ENCODE measurements at places on chromosomes 12 and 14.

GRCh38 chr12:106598003-106598402 is 15.2 kb downstream of the RFX4 start:
- DNase-seq, result no peak

- no peak for DNase-seq
These were observed 14.9 kb upstream of the NOP2 start for GRCh38 chr12:6582959-6583358.

GRCh38 chr12:125185311-125185739 is 120.1 kb downstream of the AACS start:
- DNase-seq, result peak; percentile 37

DNA sequence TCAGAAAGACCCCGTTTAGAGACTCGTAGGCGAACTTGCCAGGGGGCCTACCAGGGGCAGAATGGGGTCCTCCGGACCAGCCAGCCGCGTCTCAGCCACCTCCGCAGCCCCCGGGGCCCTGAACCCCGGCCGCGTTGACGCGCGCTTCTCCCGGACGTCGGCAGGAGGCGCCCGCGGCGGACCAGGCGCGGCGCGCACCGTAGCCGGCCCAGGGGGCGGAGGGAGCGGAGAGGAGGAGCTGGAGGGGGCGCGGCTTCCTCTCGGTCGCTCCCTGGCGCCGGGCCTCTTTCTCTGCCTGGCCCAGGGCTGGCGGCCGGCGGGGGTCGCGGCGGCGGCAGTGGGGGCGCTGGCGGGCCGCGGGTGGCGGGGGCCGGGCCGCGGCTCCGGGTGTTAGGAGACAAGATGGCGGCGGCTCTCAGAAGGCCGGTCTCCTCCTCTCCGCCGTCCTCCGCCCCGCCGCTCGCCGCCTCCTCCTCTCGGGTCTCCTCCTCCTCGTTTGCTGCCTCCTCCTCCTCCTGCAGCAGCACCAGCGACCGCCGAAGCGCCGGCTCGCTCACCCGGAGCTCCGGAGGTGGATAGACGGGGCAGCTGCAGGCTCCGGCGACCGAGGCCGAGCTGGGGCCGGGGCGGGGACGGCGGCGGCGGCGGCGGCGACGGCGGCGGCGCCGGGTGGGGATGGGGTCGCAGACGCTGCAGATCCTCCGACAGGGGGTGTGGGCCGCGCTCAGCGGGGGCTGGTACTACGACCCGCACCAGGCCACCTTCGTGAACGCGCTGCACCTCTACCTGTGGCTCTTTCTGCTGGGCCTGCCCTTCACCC is at the start of gene PCNX1:
Gene PCNX1 (plus strand): TSS at position 284 of the 820 bp plus-strand sequence. CDS start 392 bp downstream, at position 676.
- DNase-seq, result peak; percentile 96

DNA sequence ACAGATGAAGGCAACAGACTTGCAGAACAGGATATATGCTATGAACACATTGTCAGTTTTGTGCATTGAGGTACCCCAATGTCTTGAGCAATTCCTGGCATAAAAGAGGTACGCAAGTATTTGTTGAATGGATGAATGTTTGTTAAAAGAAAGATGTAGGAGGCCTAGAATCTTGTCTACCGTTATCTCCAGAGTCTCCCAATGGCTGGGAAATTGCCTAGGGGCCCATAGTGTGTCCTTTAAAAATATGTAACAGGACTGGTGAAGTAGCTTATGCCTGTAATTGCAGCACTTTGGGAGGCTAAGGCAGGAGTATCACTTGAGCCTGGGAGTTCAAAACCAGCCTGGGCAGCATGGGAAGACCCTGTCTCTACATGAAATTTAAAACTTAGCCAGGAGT is 20.4 kb upstream of the SPTSSA start:
- DNase-seq, result no peak

- DNase-seq, result no peak
These were observed 958.4 kb downstream of the SLC6A15 start for GRCh38 chr12:83954071-83954789.

DNA sequence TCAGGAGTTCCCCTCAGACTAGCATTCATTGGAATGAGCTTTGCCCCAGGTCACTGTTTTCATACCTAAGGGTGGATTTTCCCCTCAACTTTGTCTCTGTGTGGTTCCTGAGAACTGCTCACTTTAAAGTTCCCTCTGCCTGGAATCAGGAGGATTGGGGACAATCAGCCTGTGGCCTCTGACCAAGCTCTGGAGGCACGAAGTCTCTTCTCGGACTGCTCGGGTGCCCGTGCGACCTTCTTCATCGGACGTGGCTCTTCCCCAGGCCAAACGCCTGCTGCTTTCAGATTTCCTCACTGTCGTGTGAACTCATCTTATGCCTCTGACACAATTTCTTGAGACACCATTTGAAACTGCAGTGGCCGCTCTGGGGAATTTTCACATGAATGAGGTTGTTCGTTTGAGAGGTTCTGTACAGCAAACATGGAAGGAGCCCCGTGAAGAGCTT is 153.7 kb upstream of the PZP start:
- DNase-seq, result no peak

Measured in astrocyte of the hippocampus (primary cell).